ENCODE measurements at places on chromosomes 13 and 19.

GRCh38 chr19:29866011-29866410, 54.2 kb downstream of the CCNE1 start:
- no peak for DNase-seq

GRCh38 chr19:3618144-3618810, 8.3 kb downstream of the CACTIN start:
- DNase-seq: peak; percentile 86

DNA sequence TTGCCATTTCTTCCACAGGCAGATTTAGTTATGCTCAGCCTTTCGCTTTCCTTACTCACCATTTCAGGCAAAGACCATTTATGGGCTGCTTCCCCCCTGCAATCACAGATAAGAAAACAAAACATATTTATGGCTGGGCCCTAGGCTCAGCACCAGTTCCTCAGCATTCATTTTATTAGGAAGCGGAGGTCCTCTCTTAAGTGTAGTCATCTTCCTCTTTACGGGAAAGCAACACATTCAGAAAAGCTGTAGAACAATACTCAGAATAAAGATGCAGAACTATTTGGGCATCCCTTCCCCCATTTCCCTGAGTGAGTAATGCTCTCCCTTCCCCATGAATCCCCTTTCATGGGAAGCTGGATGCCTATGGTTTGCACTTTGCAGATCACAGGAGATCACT, 27.9 kb downstream of the FLT1 start:
- no peak for DNase-seq

DNA sequence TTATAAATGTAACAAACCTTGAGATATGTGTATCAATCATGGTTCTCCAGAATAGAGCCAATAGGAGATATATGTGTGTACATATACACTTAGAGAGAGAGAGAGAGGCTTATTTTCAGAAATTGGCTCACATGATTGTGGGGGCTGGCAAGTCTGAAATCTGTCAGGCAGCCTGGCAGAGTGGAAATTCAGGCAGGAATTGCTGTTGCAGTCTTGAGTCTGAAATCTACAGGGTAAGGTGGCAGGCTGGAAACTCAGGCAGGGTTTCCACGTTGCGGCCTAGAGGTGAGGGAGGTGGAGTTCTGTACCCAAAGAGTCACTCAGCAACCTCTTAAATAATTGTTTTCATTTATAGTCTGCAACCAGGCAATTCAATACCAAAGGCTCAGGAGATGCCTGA, 218.4 kb downstream of the B3GLCT start:
- no peak for DNase-seq

DNA sequence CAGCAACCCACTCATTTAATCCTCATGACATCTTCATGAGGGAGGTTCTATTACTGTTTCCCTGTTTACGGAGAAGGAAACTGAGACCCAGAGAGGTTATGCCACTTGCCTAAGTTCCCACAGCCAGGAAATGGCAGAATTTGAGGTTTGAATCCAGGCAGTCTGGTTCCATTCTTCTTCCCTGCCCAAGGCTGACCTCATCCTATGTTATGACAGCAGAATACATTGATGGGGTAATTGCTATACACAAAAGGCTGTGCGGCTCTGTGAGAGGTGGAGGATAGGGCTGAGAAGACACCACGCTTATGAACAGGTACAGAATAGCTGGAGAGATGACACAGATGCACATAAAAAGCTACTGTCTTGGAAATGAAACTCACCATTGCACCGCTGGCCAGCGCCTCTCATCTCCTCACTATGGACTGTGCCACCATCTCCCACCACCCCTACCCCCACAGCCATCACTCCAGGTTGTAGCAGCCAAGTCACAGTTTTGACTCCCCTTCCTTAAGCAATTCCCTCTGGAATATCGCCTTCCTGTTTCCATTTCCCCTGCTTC, 11.5 kb downstream of the MAG start:
- peak; percentile 9 for DNase-seq

DNA sequence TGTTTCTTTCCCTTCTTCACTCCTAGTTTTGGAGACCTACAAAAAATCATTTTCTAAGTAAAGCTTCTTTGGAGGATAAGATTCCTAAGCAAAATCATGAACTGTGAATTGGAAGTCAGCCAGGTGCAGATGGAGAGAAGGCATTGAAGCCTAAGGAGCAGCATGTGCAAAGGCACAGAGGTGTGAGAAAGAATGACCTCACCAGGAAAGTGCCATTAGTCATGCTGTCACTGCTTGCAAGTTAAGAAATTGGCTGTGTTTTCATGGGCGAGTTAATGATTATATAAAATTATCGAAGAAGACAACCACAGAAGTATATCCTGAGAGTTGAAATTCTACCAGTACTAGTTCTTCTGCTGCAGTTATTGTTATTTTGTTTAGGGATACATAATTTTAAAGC, 80.3 kb upstream of the KLHL1 start:
- no peak for DNase-seq

DNA sequence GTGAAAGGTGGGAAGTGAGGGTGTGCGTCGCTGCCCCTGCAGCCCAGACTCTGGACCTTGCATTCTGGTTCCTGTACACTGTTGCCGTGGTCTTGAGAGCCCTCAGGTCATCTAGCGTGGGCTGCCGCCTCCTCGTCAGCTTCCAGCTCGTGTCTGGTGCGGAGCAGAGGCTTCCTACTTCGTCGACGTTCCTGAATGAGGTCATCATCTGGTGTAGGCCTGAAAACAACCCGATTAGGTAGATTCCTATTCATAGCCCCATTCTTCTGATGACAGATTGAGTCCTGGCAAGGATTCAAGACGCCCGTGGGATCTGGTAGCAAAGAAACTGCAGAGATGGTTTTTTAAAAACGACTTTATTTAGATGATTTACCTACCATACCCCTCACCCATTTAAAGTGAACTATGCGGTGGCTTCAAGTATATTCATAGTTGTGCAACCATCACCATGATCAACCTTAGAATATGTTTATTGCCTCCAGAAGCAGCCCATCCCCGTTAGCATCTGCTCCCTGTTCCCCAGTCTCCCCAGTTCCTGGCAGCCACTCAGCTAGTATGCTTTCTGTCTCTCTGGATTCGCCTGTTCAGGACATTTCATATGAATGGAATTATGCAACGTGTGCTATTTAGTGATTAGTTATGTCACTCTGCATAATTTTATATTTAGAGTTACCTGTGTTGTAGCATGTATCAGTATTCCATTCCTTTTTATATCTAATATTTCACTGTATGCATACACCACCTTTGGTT, 13.8 kb downstream of the NAXD start:
- no peak for DNase-seq
